ENCODE measurements at places on chromosomes 4 and X.

DNA sequence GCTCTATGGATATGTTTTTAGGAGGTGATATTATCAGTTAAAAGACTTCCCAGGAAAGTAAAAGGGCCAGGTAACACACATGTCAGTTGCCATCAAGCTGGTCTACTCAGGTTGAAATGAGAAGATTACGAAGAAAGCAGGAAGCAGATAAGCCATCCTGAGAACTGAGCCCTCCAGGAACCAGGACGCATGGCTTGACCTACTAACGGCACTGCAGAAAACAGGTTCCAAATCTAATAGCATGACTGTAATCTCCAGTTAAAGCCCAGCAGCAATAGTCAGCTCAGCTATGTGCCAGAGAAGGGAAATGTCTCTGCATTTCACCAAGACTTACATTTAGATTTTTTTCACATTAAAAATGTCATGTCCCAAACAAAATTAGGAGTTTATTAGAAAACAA lies 77.9 kb downstream of the APBB2 start:
- DNase-seq: no peak

DNA sequence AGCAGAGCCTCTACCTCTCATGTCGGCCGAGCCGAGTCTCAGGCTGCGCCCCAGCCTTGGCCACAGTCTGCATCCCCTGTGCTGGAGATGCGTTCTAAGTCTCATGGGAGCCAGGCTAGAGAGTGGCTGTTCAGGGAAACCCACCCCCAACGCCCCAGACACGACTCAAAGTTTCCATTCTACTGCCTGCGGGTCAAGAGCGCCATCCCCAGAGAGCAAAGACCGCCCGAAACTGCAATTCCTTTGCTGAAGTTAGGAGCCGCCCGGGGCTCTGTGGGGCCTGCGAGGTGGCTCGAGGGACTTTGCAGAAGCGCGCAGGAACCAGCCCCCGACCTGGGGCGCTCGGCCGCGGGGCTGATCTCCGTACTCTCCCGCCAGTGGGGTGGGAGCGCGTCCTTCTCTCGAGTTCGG lies 10.0 kb upstream of the ELF4 start:
- no peak for DNase-seq

- DNase-seq: peak; percentile 58
Observed at GRCh38 chr4:40587826-40588225, 41.8 kb downstream of the RBM47 start.

DNA sequence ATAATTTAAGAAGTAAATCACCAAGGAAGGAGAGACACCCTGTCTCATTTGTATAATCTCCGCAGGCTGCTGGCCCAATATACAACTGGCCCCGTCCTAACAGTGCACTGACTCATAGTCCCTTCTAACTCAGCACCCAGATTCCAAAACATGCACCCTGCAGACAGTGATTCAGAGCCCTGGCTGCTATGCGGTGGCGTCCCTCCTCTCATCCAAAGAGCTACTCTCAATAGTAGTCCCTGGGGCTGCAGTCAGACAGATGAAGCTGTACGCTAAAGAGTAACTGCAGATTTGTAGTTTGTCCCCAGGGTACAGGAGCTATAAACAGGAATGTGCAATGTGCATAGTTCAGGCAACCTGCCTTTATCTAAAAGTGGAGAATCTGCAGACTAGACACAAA lies 23.0 kb downstream of the GABRA3 start:
- DNase-seq: no peak

DNA sequence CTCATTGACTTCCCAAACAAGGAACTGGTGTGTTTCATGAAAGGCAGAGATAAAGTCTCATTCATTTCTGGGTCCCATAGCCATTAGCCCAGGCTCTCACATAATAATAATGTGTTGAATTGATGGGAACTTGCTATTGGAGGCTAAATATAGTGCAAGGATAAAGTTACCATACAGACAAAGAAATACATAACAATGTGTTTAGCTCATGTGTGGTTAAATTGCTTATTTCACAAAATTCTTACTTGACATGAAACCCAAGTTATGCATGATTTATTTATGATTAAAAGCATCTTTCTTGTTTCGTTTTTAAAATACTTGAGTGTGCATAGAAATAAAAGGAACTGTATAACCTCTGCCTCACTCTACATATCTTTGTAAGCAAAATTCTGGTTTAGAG lies 37.3 kb upstream of the LPAR4 start:
- peak; percentile 58 for DNase-seq

DNA sequence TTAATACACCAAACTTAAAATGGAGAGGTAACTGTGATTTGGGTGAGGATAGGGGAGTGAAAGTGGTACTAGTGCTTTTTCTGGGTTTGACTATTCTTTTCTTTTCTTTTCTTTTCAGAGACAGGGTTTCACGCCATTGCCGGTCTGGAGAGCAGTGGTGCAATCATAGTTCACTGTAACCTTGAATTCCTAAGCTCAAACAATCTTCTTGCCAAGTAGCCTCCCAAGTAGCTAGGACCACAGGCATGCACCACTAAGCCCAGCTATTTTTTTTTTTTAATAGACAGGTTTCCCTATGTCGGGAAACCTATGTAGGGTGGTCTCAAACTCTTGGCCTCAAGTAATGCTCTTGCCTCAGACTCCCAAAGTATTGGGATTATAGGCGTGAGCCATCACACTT lies 3.0 kb upstream of the ARMCX4 start:
- peak; percentile 34 for DNase-seq

DNA sequence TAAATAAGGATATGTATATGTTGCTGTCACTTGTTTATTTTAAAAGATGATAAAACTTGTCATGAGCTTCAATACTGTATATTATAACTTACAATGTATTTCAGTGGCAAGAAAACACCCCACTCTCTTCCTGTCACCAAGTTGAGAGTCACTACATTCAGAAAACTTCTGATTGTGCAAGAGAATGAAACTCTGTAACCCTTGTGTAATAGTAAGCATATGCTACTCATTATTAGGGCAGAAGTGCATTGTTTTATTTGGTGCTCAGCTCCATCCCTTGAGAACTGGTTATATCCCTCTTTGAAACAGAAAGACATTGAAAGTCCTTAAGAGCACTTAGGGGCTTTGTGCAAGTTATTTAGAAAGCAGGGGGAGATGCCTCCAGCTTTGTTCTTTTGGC lies 594.5 kb downstream of the ARAP2 start:
- no peak for DNase-seq

- DNase-seq: peak; percentile 75
Observed at GRCh38 chr4:127155116-127155515, 477.6 kb upstream of the INTU start.

DNA sequence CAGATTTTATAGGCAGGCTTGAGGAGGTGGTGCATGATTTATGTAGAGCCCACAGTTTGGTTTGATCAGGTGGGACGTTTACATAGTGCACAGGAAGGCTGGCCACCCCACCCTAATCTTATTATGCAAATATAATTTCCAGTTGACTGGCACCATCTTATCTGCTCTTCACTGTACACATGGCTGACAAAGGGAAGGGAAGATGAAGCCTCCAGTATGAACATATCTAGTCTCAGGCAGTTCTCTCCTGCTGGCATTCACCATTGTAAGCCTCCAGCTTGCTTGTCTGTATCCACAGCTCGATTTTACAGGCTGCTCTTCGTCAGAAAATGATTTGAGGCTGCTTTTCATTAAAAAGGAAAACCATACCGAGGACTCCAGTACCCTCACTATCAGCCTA lies 278.3 kb downstream of the TECRL start:
- DNase-seq: no peak
